Iris pigment epithelial cell (primary cell): ENCODE measurements at places on chromosomes 11 and 22.
A peak's percentile ranks its signal among the peaks of the same experiment; 100 is the strongest.

- DNase-seq: peak; percentile 47
Observed at GRCh38 chr11:70297341-70297740, 26.9 kb downstream of the PPFIA1 start.

- DNase-seq: no peak
Observed at GRCh38 chr11:116375221-116375620, 397.6 kb downstream of the BUD13 start.

DNA sequence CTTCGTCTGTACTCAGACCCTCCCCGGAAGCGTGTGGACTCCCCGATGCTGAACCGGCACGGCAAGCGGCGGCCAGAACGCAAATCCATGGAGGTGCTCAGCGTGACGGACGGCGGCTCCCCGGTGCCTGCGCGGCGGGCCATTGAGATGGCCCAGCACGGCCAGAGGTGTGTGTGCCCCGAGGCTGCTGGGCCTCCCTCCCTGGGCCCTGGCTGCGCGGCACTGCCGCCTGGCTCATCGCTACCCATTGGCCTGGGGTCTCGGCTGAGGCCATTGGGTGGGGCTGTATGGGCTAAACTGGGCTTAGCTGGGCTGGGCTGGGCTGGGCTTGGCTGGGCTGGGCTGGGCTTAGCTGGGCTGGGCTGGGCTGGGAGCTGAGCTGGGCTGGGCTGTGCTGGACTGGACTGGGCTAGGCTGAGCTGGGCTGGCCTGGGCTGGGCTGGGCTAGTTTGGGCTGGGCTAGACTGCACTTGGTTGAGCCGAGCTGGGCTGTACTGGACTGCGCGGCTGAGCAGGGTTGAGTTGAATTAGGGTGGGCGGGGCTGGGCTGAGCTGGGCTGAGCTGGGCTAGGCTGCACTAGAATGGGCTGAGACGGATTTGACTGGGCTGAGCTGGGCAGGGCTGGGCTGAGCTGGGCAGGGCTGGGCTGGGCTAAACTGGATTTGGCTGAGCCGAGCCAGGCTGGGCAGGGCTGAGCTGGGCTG is 40.7 kb downstream of the MOB2 start:
- no peak for DNase-seq

DNA sequence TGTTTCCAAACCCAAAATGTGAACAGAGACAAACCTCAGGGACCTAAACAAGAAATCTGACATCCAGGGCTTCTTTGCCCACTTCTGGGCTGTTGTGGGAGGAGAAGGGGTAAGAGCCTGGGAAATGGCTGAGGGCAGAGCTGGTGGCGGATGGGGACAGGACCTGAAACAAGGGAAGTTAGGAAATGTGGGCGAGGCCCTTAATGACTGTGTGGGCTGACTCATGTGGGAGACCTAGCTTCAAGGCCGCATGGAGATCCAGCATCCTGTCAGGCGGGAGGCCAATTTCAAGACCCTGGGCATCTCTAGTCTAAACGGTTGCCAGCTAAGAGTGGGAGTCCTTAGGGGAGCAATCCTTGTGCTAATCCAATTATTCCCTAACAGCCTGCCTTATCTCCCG is 2.1 kb upstream of the OAF start:
- DNase-seq: peak; percentile 74

- DNase-seq: peak; percentile 87
Observed at GRCh38 chr22:20243537-20244249, 24.4 kb downstream of the RTN4R start.

DNA sequence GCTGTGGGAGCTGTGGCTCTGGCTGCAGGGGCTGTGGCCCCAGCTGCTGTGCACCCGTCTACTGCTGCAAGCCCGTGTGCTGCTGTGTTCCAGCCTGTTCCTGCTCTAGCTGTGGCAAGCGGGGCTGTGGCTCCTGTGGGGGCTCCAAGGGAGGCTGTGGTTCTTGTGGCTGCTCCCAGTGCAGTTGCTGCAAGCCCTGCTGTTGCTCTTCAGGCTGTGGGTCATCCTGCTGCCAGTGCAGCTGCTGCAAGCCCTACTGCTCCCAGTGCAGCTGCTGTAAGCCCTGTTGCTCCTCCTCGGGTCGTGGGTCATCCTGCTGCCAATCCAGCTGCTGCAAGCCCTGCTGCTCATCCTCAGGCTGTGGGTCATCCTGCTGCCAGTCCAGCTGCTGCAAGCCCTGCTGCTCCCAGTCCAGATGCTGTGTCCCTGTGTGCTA is 514 bp downstream of the KRTAP5-9 start:
- DNase-seq: no peak

GRCh38 chr11:12414611-12415010 is 37.2 kb downstream of the PARVA start:
- DNase-seq: no peak

GRCh38 chr11:104089481-104089880 is 53.0 kb downstream of the DDI1 start:
- DNase-seq: no peak

- no peak for DNase-seq
Observed at GRCh38 chr22:37163575-37164504, 14.1 kb upstream of the IL2RB start.

- DNase-seq: no peak
Observed at GRCh38 chr11:127395034-127395433, 394.5 kb upstream of the KIRREL3 start.
